COLO829 (cell line): ENCODE measurements at places on chromosomes 2 and 18.

DNA sequence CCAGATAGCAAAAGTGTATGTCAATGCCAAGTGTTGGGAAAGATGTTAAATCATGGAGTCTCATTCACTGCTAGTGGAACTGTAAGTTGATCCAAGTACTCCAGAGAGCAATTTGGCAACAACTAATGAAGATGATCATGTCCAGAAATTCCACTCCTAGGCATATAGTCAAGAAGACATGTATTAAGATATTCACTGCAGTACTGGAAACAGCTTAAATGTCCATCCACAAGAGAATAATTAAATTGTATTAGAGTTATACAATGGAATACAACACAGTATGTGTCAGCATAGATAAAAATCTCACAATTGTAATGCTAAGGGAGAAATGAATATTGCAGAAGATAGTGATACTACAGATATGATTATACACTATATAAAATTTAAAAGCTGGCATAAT, 15.2 kb upstream of the LBH start:
- DNase-seq = no peak

DNA sequence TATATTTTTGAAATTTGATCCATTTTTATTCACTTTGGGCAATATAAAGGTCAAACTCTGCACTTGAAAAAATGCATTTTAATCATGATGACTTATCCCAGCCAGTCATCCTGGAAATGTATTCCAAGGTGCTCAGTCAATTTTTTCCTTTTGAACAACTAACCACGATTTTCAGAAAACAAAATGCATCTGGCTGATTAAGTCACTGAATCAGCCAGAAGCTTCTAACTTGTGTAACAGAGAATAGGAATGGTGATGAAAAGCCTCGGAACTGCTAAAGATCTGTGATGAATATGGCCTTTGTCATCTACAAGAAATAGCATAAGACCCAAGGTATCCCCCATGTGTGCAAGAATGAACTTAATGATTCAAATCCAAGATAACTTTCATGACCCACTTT, 572.7 kb downstream of the EPHA4 start:
- DNase-seq = no peak

DNA sequence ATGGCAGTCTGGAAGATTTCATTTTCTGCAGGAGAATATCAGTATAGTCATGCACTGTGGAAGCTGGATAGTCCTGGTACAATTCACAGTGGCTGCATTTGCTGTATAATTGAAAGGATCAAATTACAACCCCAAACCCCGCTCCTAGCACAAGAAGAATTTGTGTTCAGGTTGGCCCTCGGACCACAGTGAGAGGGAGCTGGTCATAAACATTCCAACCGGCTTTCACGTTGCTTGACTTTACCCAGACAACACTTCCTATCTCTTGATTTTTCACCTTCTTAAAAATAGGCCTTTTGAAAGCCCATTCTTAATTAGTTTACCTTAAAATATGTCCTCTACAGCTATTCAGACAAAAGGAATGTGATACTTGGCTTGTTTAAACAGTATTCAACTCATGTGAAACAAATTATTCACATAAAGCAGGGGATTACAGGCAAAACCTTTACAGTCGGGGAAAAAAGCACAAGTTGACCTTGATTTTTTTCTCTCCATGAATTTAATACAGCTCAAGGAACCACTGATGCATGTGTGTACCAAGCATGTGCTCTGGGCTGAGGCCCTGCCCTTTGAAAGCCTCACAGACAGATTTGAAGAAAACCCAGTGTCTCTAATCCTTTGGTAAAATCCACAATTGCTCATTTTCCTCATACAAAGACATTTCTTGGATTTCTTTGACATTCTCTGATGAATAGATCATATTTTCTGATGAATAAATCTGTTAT, 143.0 kb upstream of the SOX11 start:
- no peak for DNase-seq

GRCh38 chr2:142892715-142893114, 15.3 kb downstream of the KYNU start:
- DNase-seq = no peak

DNA sequence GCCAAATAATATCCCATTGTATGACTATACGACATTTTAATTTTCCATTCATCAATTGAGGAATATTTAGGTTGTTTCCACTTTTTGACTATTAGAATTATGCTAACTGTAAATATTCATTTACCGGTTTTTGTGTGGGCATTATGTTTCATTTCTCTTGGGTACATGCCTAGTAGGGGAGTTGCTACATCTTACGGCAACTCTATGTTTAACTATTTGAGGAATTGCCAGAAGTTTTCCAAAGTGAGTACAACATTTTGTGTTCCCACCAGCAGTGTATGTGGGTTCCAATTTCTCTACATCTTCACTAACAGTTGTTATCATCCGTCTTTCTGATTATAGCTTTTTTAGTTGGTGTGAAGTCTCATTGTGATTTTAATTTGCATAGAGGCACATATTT, 1.6 kb upstream of the KDSR start:
- DNase-seq = no peak

DNA sequence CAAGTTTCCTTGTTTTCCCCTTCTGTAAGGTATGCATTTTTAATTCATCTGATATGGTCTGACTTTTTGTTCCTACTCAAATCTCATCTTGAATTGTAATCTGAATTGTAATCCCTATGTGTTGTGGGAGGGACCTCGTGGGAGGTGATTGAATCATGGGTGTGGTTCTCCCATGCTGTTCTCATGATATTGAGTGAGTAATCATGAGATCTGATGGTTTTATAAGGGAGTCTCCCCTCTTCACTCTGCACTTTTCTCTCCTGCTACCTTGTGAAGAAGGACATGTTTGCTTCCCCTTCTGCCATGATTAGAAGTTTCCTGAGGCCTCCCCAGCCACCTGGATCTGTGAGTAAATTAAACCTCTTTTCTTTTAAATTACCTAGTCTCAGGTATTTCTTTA, 476.1 kb downstream of the LPIN1 start:
- no peak for DNase-seq

- DNase-seq = no peak
Observed at GRCh38 chr2:47599171-47599570, 183.8 kb upstream of the MSH6 start.

GRCh38 chr2:239268549-239268948, 132.3 kb downstream of the HDAC4 start:
- no peak for DNase-seq

- DNase-seq = no peak
Observed at GRCh38 chr18:78247615-78248289, 731.9 kb upstream of the SALL3 start.

DNA sequence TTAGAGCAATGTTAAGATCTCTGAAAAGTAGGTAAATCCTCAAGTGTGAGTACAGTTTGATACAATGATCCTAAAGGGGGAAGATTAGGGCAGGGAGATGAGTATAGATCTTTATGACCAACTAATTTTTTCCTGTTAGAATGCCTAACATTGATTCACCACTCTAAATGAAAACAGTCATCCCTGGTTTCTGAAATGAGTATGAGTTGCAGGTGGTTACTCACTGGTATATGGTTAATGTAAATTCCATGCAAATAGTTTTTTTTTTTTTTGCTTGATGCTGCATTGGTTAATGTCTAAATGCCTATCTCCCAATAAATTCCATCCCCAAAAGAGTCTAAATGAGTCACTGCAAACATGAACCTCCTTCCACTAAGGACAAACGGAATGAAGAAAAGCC, 55.0 kb upstream of the SERPINB2 start:
- DNase-seq = no peak

DNA sequence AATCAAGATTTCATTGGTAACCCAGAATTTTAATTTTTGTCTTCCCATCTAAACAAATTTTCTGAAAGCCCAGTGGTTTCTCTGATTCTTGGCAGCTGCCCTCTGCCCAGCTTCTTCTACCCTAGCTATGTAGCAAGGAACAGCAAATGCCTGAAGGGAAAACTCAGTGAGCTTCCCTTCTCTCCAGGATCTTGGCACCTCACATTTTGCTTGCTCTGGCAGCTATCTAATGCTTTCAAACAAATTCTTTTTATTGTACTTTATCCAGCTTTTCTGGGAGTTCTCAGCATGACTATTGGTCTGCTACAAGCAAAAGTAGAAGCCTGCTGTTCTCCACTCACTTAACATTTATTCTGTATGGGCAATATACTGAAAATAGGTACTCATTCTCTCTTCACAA, 18.3 kb upstream of the GFPT1 start:
- DNase-seq = no peak

DNA sequence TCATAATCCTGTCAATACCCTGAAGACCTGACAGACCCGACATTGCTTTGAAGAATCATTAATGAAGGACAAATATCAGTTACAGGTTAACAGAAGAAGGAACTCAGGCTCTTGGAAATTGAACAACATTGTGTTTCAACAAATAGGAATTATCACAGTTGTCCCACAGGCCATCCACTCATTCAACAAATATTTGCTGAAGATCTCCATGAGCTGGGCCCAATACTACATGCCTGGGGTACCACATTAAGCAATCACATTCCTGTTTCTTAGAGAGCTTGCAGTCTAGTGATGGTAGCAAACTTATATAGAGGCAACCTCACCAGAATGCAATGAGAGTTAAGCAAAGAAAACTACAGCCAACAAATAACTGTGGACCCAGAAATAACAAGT, 671.6 kb upstream of the ACVR2A start:
- DNase-seq = no peak

GRCh38 chr2:31334311-31335026, 80.1 kb downstream of the XDH start:
- DNase-seq = peak; percentile 58

- no peak for DNase-seq
Observed at GRCh38 chr18:55515214-55515613, 72.8 kb downstream of the TCF4 start.

DNA sequence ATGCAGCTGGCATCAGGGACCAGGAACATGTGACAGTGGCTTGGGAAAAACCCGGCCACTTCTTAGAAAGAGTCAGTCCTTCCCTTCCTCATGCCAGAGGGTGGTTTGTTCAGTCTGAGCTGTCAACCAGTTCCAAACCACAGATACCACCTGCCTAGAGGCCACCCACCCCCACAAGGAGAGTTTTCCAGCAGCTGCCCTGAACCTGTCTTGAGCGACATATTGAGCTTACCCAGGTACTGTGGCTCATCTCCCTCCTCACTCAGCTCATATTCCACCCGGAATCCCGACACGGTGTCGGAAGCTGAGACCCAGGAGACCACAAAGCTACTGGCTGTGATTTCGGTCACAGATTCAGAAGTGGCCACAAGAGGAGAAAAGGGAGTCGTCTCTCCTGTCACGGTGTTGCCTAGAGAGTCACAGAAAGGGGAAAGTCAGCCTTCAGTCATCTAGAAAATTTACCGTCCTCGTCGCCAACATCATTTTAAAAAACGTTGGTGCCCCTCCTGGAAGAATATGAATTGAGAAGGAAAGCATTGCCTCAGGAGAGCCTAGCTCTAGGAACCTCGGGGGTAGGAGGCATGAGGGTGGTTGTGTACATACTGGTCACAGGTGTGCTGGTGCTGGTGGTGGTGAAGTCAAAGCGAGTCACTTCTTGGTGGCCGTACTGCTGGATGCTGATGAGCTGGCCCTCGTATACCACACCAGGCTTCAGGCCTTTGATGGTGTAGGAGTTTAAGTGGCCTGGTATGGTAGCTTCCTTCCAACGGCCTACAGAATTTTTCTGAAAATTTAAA, 26.3 kb downstream of the FN1 start:
- no peak for DNase-seq

GRCh38 chr2:65050931-65051330, 5.3 kb upstream of the CEP68 start:
- no peak for DNase-seq

GRCh38 chr2:186737732-186738508, 44.1 kb downstream of the FAM171B start:
- DNase-seq = no peak

GRCh38 chr18:79410171-79410641, 14.5 kb downstream of the NFATC1 start:
- DNase-seq = no peak

DNA sequence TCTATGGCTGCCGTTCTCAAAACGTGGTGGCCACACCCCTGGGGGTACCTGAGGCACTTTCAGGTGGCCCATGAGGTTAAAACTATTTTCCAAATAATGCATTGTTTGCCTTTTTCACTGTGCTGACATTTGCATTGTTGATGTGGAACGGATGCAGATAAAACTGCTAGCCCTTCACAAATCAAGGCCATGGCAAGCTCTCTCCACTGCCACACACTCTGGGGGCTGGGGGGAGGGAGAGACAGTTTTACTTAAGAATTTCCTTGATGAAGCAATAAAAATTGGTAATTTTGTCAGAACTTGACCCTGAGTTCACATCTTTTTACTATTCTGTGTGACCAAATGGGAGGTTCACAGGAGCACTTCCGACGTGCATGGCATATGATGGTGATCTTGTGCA, 22.0 kb upstream of the TGIF1 start:
- DNase-seq = no peak

DNA sequence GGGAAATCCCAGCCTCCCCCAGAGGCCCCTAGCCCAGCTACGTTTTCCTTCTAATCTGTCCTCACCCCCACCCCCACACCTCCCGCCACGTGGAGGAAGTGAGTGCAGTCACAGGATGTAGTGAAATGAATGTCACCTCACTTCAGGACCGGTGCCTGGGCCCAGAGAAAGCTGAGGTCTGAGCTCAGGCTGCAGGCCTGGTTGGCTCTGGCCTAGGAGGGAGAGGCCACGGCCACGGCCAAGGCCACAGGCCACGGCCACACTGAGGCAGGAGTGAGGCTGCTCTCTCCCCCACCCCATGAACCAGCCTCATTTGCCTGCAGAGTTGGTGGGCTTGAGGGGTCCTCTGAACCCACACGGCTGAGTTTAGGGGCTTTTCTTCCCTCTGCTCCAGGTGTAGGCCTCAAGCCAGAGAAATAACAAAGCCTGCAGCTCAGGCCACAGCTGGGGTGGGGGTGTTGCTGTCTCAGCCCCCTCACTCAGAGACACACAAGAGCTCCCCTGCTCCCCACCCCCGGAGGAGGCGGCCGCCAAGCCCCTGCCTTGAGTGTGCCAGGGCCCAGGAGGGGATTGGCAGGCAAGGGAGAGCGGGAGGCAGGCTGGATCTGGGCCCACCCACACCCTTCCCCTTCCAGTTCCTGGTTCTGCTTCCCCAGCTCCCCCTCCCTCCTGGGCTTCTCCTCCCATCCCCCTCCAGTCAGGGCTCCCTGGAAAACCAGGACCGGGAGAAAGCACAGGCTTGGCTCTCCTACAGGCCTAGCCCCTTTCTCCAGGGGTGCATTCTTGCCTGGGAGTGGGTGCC, 27.0 kb downstream of the DNMT3A start:
- DNase-seq = peak; percentile 40

- peak; percentile 70 for DNase-seq
Observed at GRCh38 chr2:101419096-101419663, 31.9 kb upstream of the CREG2 start.

GRCh38 chr2:239055756-239056493, 208.0 kb downstream of the TWIST2 start:
- no peak for DNase-seq

- DNase-seq = no peak
Observed at GRCh38 chr2:174529916-174530315, 43.1 kb upstream of the GPR155 start.

- no peak for DNase-seq
Observed at GRCh38 chr18:74303936-74304335, 11.7 kb upstream of the C18orf63 start.
